Nucleus accumbens (tissue), 56 donors: ENCODE measurements at places on chromosomes 13 and 19.

DNA sequence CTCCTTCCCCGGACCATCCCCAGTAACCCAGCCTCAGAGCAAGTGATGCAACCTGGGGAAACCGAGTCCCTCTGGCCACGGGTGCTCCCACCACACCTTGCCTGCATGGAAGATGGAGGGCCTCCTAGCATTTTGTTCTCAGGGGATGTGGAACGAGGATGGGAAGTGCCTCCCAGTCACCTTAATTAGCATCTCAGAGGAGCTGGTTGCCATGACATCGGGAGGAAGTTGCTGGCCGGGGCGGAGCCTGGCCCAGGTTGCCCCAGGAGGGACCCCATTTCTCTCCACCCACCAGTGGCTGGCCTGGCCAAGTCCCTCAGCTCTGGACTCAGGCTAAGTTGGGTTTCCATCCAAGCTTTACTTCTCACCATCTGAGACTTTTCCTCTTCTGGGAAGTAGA, 24.1 kb upstream of the PTPRS start:
- no peak for DNase-seq

DNA sequence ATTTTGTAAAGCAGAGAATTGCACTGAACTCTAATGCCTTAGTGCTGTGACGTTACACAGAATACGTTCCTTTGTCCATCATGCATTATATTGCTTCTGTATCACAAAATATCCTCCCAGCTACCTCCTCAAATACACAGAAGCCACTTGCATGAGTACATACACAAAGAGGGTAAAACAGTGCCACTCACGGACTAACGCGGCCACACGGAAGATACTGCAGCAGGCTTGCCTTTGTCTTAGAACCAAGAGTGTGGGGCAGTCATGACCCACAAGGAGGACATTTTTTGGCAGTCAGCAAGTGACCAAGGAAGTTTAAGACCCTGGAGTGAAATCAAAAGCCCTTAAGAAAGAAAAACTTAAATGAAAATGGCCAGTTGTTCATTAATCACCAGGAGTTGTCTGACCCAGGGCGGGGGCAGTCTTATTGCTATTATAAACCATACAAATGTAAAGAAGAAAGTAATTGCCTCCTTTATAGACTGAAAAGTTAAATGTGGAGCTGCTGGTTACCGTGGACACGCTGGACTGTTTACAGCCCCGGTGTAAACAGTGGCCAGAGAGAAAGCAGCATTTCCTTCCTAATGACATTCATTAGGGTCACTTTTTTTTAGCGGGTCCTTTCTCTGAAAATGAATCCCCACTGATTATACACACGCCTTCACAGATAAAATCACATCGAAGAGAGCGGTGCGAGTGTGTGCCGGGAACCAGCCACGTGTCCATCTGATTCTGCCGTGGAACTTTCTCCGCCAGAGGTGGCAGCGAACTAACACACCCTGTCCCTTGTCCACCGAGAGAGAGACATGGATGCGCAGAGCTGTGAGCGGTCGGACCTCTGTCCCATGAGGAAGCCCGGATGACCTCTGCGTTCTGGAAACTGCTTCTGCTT, 66.8 kb downstream of the SOX1 start:
- DNase-seq = no peak

GRCh38 chr19:37056776-37057175, 21.5 kb upstream of the ZNF420 start:
- no peak for DNase-seq

GRCh38 chr13:31697290-31697689, 42.0 kb upstream of the RXFP2 start:
- no peak for DNase-seq

DNA sequence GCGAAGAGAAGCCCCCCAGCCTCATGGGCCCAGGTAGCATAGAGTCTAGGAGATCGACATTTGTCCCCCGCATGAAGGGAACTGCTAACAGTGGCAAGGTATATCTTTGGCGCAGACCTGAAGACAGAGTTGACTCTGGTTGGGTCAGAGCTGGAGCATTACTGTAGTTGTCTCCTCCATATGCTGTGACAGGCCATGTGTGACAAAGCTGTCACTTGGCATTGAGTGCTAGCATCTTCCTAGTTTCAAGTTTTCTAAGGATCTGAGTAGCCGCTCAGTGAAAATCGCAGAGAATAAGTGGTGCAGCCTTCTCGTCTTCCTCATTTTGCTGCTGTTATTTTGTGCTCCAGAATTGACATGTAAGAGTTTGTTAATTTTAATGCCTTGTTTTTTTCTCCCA, 189.4 kb upstream of the RNF113B start:
- DNase-seq = no peak

- DNase-seq = no peak
Measured at GRCh38 chr13:101835920-101836319, 383.4 kb downstream of the ITGBL1 start.

DNA sequence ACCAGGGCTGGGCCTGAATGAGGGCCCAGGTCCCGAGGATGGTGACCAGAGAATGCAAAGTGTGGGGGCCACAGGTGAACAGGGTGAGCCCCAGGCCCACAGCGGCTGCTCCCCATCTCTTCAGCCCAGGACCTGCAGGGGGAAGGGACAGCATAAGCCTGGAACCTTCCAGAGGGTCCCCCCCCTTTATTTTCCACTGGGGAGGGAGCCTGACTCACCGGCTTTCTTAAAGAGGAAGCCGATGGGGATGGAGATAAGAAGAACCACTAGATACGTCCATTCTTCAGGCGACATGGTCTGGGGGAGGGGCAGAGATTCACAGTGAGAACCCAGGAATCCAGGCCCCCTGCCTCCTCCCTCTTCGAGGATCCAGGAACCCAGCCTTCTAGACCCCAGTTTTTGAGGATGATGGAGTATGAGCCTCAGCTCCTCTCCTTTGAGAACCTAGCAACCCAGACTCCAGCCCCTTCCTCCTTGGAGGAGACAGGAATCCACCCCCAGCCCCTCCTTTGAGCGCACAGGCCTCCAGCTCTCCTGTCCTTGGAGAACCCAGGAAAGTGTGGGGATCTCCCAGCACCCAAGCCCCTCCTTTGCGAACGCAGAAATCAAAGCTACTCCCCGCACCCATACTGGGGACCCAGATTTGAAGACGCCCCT, 1.0 kb downstream of the MBOAT7 start:
- DNase-seq = no peak

DNA sequence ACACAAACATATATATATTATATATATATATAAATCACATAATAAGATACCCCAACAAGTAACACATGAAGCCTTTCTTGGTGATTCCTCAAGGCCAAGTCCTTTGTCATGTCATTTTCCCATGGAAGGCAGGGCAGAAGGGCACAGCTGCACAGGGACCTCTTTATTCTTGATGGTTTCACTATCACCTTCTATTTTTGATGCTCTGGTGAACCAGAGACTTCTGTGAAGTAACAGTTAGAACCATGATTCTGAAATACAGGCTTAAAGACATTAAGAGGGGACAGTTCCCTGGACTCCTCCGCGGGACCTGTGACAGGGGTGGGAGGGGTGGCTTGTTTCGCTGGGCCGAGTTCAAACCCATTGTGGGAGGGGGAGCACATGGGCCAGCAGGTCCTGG, 104.0 kb downstream of the DGKH start:
- DNase-seq = no peak
